NCI-H146 (cell line): ENCODE measurements at places on chromosomes 6 and 20.

DNA sequence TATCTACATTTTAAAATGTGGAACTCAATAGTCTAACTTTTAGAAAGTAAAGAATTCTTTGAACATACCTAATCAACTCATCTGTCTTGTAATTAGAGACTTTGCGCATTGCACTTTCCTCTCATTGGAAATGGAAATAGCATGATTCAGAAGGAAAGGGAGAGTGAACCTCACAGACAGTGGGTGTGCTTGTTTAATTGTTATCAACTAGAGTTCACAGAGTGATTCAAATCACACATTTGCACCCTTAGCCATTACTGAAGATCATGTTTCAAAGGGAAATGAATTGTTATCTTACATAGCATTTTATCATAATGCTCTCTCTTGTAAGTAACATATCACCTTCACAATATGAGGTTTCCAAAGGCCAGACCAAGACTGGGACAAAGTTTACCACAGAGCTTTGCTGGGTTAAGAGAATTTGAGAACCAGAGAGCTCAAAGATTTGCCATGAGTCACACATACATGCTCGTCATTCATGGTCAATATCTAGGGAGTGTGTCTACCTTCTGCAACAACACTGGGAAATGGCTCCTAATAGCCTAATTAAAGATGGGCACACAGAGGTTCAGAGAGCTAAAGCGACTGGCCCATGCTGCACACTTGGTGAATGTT lies 21.5 kb downstream of the GSTA3 start:
- DNase-seq = no peak

GRCh38 chr6:136609873-136610706 lies 59.9 kb upstream of the MAP7 start:
- peak; percentile 70 for DNase-seq

DNA sequence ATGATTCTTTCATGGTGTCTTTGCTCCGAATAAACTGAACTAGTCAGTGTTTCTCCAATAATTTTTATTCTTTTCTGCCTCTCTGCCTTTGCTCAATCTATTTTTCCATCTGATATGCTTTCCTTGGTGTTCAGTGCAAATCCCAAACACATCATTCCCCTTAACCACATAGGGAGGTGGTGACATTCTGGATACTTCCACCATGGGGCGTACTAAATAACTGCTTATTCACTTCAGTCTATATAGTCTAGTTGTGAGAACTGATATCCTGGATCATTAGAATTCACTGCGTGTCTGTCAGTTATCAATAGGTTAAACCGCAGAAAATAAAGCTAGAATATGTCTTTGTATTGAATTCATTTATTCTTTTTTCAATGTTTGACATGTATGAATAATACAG lies 83.1 kb downstream of the KCNQ5 start:
- no peak for DNase-seq

DNA sequence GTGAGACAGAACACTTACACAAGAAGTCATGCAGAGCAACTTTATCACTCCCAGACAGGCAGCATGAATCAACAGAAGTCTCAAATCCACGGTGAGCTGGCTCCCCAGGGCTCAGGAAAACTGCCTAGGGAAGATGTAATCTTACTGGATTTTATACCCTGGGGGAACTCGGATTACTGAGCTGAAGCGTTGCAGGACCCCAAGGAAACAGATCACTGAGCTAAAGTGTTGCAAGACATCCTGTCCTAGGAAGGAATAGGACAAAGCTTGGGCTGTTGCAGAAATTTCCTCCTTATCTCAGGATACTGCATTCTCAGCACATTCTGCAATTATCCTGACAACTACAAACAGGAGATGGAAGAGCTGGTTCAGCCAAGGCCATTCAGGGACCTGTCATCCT lies 224.8 kb downstream of the TFAP2A start:
- DNase-seq = no peak

DNA sequence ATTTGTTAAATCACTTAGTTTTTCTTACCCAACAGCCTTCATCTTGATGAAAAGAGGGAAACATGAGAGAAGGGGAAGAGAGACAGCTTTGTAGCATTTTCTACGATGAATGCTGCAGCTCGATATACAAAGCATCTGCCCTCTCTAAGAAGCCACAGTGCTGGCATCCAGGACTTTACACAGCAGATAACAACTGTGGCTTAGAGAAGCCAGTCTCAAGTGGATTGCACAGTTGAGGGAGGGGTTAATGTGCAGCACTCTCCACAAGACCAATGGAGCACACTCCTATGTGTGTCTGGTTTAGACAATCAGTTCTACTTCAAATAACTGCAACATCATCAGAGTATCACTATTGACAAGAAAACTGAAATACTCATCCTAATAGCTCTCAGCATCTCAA lies 5.8 kb downstream of the C6orf120 start:
- DNase-seq = no peak

GRCh38 chr6:16180696-16181438 lies 52.0 kb downstream of the MYLIP start:
- no peak for DNase-seq

- no peak for DNase-seq
Observed at GRCh38 chr6:135212935-135213334, 31.8 kb downstream of the MYB start.

DNA sequence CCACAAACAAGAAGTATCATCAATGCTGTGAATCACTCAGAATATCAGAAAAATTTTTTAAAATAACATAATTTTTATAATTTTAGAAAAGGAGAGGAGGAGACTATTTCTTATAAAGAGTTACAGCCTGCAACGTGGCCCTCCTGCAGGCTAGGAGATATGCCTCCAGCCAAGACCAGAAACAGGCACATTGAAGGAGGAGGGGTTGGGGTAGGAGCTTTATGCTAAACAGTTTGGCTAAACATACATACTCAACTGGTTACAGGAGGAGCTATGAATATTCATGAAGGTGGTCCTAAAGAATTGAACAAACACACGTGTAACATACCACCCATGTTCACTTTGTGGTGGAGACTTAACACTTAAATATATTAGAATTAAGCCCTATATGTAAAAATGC lies 14.2 kb upstream of the LCA5 start:
- no peak for DNase-seq

DNA sequence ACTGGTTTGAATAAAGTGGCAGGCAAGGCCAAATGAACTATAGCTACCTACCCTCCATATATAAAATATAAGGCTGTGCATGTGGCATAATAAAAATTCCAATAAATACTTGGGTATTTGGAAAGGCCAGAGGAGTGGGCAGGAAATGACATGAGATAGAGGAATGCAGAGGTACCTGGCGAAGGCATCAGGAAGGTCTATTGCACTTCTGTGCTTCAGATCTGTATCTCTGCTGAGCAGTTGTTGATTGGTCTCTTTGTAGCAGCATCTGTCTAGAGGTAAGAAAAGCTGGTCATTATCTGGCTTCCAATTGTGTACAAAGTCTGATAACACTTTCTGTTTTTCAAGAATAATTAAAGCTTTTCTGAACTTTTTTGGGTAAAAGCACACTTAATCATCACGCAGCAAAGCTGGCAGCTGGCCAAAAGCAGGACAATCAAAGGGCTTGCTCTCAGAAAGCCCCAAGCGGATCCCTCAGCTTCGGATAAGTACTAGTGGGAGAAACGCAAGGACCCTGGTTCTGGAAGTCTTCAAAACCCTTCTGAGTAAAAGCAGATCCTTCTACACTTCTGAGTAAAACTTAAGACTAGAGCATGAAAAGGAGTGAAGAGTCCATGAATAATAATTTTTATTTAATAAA lies 120.1 kb upstream of the TCF21 start:
- peak; percentile 5 for DNase-seq

GRCh38 chr6:13466304-13467215 lies 20.8 kb downstream of the GFOD1 start:
- DNase-seq = no peak

DNA sequence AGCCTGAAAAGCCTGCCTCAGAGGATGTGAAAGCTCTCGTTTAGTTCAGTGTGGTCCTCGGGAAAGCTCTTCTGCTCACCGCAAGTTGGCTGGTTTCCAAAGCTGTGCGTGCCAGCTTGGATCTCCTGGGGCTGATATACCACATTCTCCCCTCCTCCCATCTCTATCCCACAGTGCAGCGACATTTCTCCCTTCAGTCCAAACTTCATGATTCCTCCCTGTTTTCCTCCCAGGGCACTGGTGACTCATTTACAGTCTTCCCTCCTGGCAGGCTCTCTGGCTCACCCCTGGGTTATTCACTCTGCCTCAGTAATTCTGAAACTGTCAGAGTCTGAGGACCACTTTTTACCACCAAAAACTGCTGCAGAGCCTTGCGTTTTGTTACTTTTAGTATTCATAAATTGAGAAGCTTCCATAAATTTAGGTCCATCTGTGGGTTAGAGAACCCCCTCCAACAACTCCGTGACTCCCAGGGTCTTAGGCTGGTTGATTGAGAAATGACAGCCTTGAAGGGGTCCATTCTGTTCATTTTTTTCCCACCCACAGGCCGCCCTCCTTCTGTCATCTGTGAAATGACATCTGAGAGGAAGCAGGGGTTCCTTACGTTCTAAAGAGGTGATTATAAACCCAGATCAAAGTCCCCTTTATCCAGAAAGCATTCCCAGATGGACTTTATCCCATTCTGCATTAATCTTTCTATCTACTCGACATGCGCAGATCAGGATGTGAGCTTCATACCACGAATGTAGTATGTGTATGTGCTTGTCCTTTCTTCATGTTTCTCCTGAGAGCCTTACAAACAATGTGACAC lies 6.1 kb downstream of the TRIM10 start:
- DNase-seq = no peak

DNA sequence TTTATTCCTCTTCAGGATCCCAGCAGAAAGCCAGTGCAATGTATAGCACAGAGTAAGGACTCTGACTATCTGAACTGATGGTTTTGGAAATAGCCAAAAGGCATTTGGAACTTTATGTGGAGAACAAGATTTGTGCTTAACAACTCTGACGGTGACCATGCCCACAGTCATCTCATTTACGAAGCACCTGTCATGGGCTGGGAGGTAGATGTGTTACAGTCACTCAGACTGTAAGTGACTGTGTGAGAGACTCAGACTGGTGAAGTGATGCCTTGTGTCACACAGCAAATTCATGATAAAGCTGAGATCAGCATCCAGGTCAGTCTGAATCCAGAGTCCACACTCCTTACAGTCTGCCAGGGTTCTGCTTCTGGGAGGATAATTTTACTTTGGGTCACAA lies 23.9 kb upstream of the FAM83C start:
- no peak for DNase-seq

DNA sequence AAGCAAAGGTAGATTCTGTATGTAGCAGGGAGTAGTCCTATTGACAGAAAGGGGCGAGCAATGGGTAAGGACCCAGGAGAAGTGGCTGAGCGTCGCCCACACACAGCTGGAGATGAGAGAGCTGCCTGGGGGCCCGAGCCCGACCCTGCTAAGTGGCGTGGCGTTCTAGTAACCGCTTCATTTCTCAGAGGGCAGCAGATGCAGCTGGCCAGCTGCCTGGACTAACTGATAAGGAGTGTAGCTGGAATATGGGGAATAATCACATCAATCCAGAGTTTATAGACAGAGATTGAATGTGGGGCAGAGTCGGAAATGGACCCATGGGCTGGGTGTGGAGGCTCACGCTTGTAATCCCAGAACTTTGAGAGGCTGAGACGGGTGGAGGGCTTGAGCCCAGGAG lies 64.4 kb downstream of the EZR start:
- DNase-seq = peak; percentile 41
